ENCODE measurements at places on chromosomes 3 and 15.

DNA sequence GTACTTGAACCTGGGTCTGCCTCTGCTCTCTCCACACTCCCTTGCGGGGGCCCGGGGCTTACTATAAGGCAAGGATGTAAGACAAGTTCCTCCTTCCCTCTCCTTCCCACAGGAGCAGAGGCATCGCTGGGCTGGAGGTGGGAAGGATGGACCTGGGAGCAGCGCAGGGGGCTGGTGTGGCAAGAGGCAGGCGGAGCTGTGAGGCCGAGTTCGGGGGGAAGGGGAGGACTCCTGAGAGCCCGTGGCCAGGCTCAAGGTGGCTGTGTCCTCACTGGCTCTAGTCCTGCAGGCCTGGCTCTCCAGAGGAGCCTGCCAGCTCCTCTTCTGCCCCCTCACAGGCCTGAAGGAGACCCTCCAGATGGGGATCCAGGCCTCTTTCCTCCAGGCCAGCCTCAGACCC, 1.0 kb upstream of the NR2E3 start:
- no peak for DNase-seq

DNA sequence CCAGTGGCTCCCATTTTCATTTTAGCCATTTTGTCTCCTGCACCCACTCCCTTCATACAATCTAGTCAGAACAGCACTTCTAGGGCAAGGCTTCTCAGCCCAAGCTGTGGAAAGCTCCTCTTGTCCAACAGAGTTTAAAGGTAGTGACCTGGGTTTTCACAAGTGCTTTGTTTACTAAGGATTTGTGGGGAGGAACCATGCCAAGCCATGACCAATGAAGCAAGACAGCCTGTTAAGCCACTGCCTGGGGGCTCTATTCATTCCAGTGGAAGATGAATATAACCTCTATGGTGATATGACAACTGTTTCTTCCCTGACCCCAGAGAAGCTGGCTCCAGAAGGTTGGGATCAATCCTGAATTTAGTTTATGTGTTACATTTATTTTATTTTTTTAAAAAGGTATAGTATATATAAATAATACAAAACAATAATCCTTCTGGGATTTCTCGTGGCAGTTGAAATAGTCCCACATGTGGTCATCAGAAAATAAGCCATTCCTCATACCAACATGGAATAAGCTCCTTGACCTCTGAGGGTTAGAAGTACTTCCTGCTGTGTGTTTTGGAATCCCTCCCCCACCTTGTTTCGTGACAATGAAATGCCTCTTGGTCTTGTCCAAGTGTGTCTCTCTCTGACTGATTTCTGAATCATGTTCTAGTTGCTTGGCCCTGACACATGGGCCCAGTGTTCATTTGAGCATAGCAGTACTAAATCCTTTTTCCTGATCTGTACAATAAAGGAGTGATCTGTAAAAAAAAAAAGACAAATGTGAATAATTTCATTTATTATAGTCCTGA, 13.3 kb upstream of the THUMPD3 start:
- DNase-seq, result no peak

- DNase-seq, result no peak
Measured at GRCh38 chr15:57283774-57284503, 92.4 kb upstream of the CGNL1 start.

DNA sequence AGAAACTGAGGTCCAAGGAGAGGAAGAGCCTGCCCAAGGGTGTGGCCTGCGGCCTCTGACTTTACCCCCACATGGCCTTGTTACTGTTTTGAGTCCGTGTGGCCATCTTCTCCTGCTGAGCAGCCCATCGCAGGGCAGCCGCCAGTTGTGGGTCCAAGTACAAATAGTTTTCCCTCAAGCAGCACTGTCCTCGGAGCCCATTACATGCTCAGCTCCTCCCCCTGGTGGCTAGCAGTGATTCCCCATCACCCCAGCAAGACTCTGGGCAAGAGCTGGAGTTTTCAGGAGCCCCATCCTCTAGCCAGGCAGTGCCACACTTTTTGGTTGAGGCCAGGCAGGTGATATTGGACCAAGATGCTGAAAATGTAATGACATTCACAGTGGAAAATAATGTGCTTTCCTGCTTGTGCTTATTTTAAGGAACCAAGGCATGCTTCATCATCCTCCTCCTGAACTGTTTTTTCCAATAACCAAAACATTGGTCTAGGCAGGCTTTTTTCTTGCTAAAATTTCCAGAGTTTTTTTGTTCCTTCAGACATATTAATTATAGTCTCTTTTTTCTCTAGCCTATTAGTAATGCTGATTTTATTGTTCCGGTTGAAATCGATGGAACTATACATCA, 23.2 kb upstream of the VILL start:
- DNase-seq, result peak; percentile 39

GRCh38 chr3:131804565-131805133, 230.2 kb downstream of the CPNE4 start:
- no peak for DNase-seq

DNA sequence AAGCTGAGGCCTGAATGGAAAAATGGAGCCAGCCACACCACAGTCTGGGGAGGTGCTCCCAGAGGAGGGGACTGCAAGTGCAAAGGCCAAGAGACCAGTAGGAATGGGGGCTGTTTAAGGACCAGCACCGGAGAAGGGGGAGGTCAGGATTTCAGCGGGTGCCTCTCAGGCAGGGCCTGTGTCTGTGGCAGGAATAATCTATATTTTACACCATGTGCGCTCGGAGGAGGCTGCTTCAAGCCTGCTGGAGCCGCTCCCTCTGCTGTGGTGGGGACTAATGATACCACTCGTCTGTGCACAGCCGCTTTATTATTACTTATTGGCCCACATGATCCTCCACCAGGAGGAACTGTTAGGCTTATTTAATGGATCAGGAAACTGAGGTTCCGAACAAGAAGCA, 45.3 kb downstream of the TPRA1 start:
- DNase-seq, result no peak

DNA sequence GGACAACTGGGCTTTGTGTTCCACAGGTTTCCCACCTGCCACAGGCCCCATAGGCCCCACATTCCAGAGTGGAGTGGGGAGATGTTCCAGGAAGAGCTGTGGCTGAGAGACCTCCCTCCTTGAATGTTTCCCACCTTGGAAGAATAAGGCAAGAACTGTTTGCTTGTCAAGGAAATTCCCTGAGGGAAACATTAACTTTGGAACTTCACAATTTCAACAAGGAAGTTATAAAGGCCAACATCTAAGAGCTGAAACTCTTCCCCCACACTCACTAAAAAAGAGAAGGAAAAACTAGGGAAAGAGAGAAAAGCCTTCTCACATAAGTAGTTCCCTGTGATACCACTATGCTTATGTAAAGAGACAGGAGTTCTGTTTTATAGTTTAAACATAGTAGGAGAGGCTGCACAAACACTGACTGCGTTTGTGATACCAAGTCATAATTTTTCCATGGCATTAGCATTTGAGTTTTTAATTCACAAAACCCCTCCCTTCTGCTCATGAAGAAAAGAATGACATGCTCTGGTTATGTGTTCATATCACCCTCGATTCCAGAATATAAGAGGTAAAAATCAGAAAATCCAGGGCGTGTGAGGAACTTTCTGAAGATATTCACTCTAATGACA, 39.8 kb upstream of the SPRED1 start:
- no peak for DNase-seq

DNA sequence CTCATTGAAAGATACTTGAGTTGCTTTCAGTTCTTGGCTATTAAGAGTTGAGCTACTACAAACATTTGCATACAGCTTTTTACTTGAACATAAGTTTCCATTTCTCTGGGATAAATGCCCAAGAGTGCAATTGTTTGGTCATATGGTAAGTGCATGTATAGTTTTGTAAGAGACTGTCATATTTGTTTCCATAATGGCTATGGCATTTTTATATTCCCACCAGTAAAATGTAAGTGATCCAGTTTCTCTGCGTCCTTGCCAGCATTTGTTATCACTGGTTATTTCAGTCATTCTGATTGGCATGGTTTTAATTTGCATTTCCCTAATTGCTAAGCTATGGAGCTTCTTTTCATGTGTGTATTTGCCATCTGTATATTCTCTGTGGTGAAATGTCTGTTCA, 22.5 kb downstream of the C3orf80 start:
- DNase-seq, result no peak

- DNase-seq, result no peak
Measured at GRCh38 chr3:37198996-37199395, 24.6 kb upstream of the LRRFIP2 start.

GRCh38 chr15:55527150-55527549, 19.1 kb upstream of the DNAAF4 start:
- no peak for DNase-seq

GRCh38 chr3:184461219-184461618, 81.4 kb downstream of the CHRD start:
- DNase-seq, result no peak

GRCh38 chr3:161156936-161157335, 51.8 kb upstream of the B3GALNT1 start:
- no peak for DNase-seq

DNA sequence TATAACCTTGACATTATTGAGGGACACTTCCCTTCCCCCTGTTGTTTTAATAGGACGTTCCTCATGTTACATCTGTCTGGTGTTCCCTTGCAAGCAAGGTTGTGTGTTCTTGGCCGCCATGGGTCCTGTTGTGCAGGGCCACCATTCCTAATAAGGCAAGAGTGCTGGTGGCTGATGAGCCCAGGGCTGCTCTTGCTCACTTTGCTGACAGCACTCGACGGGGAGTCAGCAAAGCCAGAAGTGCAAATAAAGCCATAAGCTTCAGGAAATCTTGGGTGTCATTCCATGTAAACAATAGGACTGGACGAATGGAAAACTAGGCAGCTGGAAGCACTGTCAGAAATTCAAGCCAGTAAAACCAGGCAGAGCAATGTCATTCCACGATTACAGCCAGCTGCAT, 75.8 kb downstream of the SQOR start:
- DNase-seq, result no peak

- no peak for DNase-seq
Measured at GRCh38 chr15:44542596-44542995, 5.6 kb downstream of the EIF3J start.

GRCh38 chr3:30458376-30459171, 147.8 kb upstream of the TGFBR2 start:
- no peak for DNase-seq

- DNase-seq, result no peak
Measured at GRCh38 chr15:98730860-98731711, 82.7 kb downstream of the IGF1R start.

GRCh38 chr3:27287052-27287451, 82.1 kb downstream of the NEK10 start:
- no peak for DNase-seq

- no peak for DNase-seq
Measured at GRCh38 chr15:41851167-41851523, 12.5 kb downstream of the PLA2G4B start.

DNA sequence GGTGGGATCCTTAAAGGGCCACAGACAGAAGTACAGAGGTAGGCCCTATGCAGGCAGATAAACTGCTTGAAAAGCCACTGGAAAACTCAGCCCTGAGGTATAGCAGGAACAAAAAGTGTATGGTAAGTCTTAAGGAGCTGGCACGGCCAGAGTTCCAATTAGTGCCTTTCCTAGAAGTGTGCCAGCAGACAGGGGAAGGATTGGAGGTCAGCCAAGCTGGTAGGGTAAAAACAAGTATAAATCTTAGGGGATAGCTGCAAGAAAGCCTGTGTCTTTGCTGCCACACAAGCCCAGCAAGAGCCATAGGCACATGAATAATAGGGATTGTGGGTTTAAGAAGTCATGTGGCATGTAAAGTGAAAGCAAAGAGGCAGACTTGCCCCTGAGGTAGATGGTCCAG, 582.5 kb downstream of the PLOD2 start:
- no peak for DNase-seq

GRCh38 chr3:11386465-11387113, 114.4 kb downstream of the ATG7 start:
- DNase-seq, result no peak

GRCh38 chr3:87218560-87218959, 8.5 kb upstream of the CHMP2B start:
- DNase-seq, result no peak

DNA sequence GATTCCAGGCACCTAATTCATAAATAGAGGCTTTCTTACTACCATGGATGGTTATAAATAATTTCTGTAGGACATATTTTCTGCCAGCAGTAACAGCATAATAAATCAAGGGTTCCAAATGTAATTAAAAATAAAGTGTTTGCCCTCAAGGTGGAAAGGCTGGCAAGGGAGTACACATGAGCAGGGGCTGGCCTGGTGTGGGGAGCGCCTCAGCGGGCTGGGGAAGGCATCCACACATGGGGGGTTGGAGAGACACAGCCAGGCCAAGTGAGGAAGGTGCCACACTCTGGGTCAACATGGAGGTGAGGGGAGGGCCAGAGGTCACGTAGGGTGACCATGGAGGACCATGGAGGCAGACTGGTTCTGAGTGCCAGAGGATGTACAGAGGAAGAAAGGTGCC, 65.8 kb upstream of the OCA2 start:
- no peak for DNase-seq

DNA sequence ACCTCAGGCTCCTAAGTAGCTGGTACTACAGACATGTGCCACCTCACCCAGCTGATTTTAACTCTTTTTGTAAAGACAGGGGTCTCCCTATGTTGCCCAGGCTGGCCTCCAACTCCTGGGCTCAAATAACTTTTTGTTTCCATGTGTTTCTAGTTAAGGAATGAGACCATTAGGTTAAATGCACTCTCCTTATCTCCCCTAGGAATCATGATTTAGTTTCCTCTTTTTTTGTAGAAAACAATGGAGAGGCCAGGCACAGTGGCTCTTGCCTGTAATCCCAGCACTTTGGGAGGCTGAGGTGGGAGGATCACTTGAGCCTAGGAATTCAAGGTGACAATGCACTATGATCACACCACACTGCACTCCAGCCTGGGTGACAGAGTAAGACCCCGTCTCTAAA, 198.8 kb upstream of the C2CD4B start:
- no peak for DNase-seq

DNA sequence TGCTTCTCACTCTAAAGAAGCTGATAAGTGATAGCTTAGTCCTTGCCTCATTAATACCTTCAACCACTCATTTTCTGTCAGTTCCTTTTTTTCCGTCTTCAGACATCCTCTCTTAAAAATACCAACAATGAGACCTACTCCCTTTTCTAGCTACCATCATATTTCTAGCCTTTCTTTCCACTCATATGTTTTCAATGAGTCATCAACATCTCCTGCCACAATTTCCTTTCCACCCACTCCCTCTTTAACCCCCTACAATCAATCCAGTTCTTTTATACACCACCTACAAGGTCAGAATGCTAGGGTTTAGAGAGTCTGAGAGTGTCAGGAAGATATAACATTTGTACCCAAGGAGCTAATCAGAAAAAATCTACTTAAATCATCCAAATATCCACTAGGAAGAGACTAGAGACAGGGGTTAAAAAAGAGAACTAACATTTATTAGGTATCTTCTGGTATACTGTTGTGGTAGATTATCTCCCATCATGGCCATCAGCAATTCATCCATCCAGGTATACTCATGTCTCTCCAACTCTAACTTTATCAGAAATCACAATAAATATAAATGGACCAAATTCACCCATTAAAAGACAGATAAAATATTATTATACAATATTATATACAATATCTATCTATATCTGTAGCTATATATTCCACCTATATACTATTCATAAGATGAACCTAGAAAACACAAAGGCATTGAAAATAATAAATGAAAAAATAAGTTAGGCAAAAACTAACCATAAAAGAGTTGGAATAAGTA, 42.5 kb downstream of the MYLK start:
- DNase-seq, result no peak

All from stimulated activated CD4-positive, alpha-beta T cell treated with anti-CD3 and anti-CD28 coated beads, Interleukin-1b, Interleukin-23, amount 100 ng/mL, for 4 hours (primary cell).